GM12865 (cell line): ENCODE measurements at places on chromosomes 1 and 21.

DNA sequence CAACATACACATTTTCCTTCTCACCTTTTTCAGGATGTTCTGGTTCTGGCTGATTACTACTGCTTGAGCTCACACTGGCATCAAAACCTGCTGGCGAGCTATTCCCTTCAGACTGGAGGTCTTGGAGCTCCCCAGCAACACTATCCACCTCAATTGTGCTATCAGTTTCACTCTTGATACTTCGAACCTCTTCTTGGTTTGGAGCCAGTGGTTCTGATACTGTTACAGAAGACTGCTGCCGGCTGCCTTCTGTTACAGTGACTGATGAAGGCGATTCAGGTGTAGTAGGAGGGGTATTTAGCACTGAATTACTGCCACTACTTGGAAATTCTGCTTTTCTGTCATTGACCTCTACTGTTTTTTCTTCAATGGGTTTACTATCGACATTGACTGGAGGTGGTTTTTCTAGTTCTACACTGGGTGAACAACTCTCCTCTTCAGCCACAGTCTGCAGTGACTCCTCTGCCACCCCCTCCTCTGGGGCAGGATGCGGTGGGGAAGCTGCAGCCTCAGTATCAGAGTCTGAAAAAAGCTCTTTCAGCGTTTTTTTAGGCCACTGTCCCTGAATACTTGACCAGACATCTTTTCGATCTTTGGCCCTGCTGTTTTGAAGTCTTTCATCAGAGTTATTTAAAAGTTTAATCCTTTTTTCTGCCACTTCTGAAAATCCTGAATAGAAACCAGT lies 20.7 kb upstream of the RBM34 start:
- no peak for DNase-seq

GRCh38 chr1:24984800-24985522 lies 54.9 kb upstream of the RUNX3 start:
- no peak for DNase-seq

DNA sequence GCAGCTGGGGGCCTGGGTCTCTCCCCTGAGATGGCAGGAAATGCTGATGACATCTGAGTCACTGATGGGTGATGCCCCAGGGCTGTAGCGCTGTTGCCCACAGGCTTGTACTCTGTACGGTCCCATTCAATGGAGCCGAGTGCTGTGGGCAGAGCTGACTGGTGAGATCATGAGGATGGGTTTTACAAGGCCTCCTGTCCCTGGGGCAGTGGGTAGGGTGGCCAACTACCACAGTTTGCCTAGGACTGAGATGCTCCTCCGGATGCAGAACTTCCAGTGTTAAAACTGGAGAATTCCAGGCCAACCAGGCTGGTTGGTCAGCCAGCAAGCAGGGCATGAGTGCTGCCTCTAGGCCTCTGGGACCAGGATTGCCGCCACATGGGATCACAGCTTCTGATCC lies 9.2 kb downstream of the PHLDA3 start:
- DNase-seq, result no peak

GRCh38 chr1:31691446-31691845 lies 12.4 kb downstream of the COL16A1 start:
- DNase-seq, result no peak

DNA sequence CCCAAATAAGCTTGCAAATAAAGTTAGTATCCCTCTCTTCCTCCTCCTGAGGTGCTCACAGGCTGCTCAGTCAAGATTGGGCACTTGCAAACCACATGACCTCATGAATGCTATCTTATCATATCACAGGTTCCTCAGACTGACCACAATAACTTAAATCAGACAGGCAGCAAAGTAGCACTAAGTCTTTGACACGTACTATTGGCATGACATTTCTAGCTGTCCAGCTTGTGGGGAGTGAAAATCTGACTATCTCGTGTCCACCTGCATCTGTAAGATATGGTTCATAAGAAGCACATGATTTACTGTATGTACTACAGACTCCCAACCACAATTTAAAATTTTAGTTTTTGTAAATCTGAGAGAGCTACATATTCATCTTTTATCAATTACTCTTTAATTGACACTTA lies 58.0 kb upstream of the GFI1 start:
- no peak for DNase-seq

- no peak for DNase-seq
Observed at GRCh38 chr1:20194224-20194623, 7.9 kb upstream of the PLA2G2C start.

- no peak for DNase-seq
Observed at GRCh38 chr1:58211869-58212268, 334.7 kb downstream of the OMA1 start.

GRCh38 chr21:34553151-34553952 lies 41.3 kb upstream of the KCNE1 start:
- no peak for DNase-seq

DNA sequence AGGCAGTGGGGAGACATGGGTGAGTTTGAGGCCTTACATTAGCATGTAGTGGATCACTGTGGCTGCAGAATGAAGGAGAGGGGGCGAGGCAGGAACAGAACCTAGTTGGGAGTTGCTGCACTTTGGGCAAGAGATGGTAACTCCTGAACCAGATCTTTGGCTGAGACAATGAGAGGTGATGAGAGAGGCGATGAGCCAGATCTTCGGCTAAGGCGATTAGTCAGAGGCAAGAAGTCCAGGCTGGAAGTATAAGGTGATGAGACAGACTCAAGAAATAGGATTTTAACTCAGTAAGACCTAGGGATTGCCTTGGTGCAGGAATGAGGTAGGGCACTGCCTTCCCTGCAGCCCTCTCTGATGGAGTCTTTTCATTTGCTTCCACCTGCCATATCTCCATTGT lies 9.1 kb upstream of the ARTN start:
- no peak for DNase-seq

GRCh38 chr1:100302739-100303138 lies 36.7 kb downstream of the RTCA start:
- no peak for DNase-seq

DNA sequence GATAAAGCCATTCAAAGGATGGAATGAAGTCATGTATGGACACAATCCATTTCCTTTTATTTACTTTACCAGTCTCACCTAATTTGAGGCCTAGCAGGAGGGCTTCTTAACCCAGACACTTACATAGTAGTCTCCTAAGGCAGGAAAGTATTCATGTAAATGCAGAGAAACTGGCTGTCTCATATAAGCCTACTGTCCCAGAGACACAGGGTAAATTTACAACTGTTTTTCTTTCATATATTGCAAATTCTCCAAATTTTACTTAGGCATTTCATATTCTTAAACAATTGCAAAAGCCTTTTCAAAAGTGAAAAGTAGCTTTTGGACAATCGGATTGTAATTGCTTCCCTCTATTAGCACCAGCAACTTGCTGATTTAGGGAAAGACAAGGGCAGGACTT lies 29.9 kb downstream of the SPAG17 start:
- DNase-seq, result no peak

GRCh38 chr1:94723463-94723862 lies 96.7 kb upstream of the SLC44A3 start:
- DNase-seq, result no peak

DNA sequence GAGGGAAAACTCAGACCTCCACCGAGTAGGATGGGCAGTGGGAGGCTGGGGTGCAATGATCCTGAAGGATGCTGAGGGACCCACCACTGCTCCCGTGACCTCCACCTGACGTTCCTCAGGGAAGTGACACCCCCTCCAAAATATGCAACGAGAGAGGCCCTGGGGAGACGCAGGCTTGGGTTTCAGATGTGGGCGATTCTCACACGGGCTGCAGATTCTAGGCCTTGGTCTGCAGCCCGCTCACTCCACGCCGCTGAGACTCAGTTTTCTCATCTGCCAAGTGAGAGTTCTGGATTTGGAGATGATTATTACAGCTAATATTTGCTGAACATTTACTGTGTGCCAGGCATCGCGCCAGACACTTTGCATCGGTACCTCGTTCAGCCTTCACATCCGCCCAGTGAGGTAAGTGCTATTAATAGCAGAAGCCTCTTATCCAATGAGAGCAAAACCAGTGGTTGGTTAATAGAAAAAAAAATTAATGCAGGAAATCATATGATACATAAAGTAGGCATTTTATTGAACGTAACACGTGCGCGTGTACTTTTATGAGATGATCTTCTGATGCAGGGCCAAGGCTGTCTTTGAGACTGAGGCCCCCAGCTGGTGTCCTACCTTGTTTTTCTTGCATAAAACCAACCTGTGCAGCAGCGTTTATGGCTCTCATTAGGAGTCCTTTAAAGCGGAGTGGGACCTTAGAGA lies 102.0 kb upstream of the RUNX3 start:
- peak; percentile 95 for DNase-seq

DNA sequence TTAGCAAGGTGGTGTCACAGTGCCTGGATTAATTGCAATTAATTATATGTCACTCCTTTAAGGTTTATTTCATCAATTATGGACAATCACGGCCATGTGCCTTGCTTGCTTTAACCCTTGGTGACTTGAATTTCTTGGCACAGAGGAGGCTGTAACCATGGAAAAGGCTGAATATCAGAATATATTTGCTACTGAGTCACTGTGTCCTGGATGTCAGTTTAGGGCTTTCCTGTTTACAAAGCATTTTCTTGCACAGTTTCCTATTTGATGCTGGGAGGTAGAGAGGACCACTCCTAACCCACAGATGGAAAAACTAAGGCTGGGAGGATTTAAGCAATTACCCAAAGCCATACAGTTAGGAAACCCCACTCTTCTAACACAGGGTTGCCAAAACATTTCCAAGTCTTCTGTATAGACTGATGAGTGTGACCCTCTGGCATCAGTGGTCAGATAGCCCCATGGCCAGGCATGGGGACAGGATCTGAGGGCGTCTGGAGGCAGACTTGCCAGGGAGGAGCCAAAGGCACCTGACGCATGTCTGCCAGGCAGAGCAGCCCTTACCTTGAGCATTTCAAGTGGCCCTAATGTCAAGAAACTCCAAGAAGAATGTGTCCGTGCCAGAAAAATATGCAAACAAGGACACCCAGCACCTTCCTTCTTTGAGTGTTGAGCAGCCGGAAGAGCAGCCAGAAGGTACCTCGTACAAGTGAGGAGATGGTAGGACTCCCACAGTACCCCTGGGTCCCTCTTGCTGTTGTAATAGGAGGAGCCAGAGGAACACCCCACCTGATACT lies 34.4 kb downstream of the KCNN3 start:
- no peak for DNase-seq

DNA sequence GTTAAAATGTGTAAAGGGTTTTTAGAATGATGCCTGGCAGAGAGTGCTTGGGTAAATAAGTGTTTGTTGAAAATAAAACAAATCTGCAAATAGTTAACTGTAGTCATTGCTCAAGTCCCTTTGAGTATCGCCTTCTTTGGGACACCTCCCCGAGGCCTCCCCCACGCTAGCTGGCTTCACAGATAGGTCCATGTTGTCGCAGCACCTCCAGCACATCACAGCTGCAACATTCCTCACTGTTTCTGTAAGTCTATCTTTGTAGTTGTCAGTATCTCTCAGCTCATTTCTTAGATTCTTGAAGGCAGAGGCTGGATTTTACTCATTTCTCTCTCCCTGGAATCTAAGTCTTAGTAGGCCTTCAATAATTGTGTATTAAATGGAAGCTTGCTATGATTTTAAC lies 1.6 kb upstream of the STUM start:
- DNase-seq, result no peak

- DNase-seq, result peak; percentile 86
Observed at GRCh38 chr1:219220945-219221344, 47.3 kb downstream of the LYPLAL1 start.

- no peak for DNase-seq
Observed at GRCh38 chr1:58597076-58597475, 20.0 kb upstream of the TACSTD2 start.

GRCh38 chr21:42547906-42548365 lies 34.3 kb downstream of the SLC37A1 start:
- DNase-seq, result no peak

DNA sequence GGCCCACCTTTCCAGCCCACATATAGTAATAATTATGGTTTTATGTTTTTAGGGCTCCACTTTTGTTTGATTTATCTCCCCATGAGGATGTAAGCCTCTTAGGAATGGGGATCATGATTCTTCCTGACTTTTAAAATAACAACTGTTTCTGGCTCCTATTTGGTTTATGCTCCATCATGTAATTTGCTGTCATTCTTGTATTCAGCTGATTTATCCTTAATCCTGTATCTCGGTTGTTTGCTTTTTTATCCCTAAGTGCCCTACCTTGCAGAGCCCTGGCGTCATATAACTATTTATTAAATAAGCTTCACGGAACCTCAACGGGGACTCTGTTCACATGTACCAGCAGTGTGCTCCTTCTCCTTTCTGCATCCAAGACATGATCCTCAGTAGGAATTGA lies 70.7 kb downstream of the RYR2 start:
- no peak for DNase-seq

GRCh38 chr21:33987461-33987860 lies 71.9 kb upstream of the ATP5PO start:
- no peak for DNase-seq

DNA sequence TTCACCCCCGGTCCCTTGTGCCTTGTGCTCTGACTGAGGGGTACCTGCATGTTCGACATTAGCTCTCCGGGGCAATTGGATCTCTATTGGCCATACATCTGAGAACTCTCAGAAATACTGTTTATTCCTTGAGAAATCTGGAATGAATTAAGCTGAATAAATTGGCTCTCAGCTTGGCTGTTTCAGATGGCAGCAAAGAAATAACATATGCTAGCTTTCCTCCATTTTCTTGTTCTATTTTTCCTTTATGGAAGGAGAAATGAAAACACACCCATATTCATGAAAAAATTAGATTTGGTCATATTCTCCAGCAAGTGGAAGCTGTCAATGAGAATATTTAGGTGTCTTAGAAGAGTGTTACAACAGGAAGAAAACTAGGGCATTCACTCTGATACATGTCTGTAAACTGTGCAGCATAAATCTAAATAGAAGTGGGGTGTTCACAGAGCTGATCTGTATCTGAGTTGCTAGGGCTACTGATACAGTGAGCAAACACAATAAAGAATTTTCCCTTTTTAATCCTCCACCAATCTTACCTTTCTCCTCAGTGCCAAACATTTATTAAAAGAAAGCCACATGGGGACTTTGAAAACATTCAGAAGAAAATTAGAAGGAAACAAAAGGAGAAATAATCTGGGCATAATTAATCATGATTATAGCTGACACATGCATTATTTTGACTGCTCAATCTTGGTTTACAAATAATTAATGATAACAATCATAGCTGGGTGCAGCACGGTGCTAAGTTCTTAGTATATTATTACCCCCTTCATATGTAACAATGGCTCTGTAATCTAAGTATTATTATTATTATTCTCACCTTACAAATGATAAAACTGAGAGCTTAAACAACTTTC lies 671.9 kb upstream of the USP24 start:
- no peak for DNase-seq

DNA sequence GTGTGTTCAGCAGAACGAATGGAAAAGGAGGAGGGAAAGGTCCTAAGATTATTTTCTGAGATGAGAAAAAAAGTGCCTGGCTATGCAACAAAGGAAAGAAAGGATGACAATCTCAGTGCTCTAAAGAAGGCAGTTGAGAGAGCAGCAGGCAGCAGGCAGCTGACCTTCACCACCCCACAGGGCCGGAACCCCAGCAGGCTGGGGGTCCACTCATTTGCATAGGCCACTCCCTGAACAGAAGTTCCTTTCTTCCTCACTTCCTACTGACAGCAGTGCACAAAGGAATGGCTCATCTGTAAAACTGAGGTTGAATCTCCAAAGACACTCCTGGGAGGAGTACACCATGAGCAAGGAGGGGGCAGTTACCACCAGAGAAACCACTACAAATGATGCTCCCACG lies 41.4 kb upstream of the TNR start:
- DNase-seq, result no peak

GRCh38 chr1:59484096-59484495 lies 187.2 kb downstream of the FGGY start:
- DNase-seq, result no peak
